ENCODE measurements at places on chromosomes 1 and 21.
A peak's percentile ranks its signal among the peaks of the same experiment; 100 is the strongest.

GRCh38 chr1:16242556-16243214 lies 5.7 kb upstream of the CPLANE2 start:
- no peak for DNase-seq

- DNase-seq, result no peak
Measured at GRCh38 chr21:46051821-46052675, 45.9 kb upstream of the COL6A2 start.

DNA sequence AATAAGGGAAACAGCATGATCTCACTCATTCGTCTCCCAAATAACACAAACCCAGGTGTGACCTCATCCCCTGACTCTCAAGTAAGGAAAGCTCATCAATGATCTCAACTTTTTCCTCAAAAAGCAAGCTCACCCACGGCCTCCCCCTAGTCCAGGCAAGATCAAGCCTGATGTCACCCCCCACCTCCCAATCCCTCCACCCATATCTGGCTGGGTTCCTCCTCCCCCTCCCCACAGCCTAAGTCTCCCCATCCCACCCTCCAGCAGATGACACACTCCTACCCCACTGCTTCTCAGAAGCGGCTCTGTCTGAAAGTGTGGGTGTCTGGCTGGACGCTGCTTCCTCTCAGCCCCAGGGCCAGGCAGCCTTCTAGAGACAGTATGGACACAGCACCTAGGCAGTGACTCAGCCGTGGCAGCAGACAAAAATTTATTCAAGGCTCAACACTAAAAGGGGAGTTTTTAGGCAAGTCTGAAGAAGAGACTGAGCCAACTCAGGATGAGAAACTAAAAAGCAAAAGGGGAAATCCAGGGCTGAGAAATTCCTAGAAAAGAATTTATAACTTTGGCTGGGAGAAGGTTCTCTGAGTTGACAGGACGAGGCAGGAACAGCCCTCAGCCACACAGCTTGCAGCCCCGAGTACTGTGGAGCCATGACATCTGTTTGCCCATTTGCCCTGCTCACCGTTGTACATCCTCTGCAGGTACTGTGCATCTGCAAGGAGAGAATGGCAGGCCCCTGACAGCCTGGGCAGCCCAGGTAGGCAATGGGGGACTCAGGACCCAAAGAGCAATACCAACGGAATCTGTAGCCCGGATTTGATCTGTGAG lies 81.6 kb upstream of the LRRC8D start:
- peak; percentile 70 for DNase-seq

DNA sequence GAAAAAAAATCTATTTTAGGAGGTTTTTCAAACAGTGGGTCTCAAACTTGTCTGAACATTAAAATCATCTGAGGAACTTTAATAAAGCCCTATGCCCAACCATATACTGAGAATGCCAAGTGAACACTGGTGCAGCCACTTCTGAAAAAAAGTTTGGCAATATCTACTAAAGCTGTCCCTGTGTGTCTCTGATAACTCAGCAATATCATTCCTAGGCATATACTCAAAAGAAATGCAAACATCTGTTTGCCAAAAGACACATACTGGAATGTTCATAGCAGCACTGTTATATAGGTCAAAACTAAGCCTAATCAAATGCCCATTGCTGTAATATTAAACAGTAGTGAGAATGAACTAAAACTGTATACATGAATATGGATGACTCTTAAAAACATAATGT lies 74.2 kb upstream of the RGS4 start:
- no peak for DNase-seq

DNA sequence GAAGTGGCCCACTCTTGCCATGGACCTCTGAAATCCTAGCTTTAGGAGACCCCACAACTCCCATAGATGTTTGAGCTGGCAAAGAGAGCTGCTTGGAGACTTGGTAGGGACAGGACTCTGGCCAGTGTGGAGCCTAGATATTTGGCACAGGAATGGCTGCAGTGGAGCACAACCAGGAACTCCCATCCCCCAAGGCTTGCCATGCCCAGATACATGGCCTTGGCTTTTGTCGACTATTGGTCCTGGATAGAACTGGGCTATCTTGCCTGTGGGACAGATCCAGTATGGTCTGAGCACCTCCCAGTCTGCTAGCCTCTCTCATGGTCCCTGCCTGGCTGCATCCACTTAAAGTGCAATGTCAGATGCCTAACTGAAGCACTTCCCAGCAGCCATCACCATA lies 7.8 kb upstream of the GBP2 start:
- no peak for DNase-seq

- no peak for DNase-seq
Measured at GRCh38 chr21:43598416-43599120, 60.7 kb downstream of the HSF2BP start.

GRCh38 chr1:11414926-11415538 lies 63.9 kb upstream of the DISP3 start:
- DNase-seq, result no peak

GRCh38 chr1:108007531-108007930 lies 42.6 kb upstream of the VAV3 start:
- no peak for DNase-seq

- no peak for DNase-seq
Measured at GRCh38 chr1:180489976-180490375, 12.4 kb downstream of the ACBD6 start.

- DNase-seq, result no peak
Measured at GRCh38 chr1:33666616-33667015, 194.2 kb downstream of the ZSCAN20 start.

GRCh38 chr21:43944757-43945156 lies 67.4 kb upstream of the TRAPPC10 start:
- no peak for DNase-seq

GRCh38 chr21:45537746-45538291 lies 4.4 kb downstream of the SLC19A1 start:
- DNase-seq, result peak; percentile 1

DNA sequence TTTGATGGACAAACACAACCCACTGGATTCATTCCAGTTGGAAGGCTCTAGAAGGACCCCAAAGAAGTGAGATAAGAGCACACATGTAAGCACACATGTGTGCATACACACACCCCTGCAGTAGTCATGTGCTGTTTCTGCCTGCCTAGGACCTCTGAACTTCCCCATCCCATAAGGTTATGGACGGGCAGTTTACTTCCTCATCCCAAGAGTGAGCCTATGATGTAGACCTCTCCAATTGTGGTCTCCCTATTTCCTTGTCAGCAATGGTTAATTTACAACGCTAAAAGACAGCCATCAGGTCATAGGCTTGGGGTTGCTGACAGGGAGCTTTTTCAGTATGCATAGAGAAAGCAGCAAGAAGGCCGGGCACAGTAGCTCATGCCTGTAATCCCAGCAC lies 15.4 kb upstream of the ADAR start:
- DNase-seq, result no peak

DNA sequence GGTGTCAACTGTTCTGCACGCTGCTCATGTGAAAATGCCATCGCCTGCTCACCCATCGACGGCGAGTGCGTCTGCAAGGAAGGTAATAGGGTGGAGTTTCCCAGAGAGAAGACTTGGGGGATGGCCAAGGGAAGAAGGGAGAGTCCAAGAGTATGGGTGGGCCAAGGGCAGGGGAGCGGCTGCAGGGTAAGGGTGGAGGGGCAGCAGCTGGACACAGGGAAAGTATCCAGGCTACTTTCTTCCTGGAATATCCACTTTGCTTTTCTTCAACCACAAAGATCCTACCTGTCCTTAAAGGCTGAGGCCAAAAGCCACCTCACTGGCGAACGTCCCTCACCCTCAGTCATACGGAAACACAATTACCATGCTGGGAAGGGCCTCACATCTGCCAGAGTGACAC lies 11.5 kb upstream of the LRRC71 start:
- no peak for DNase-seq

DNA sequence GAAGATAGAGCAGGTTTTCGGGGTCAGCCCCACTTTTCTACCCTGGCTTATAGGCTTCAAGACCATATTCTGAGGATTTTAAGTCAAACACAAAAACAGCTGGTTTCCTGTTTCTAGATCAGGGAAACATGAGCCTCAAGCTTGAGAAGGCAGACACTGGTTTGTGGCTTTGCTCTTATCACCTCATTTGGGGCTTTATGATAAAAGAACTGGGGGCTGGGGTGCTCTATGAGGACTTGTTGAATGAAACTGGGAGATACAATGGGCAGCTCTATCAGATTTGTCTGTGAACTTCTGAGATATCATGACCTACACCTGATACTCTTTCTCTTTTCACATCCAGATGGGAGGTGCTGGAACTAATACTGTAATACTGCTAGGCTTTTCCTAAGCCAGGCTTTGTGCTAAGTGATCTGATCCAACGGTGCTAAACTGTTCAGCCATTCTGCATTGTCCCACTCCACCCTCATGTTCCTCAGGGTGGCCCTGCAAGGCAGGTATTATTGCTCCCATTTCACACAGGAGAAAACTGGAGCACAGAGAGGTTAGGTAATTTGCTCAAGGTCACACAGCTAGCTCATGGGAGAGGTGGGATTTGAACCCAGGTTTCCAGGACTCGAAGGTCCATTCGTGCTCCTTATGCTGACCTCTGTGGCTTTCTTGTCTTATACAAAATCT lies 6.6 kb downstream of the AJAP1 start:
- DNase-seq, result no peak

DNA sequence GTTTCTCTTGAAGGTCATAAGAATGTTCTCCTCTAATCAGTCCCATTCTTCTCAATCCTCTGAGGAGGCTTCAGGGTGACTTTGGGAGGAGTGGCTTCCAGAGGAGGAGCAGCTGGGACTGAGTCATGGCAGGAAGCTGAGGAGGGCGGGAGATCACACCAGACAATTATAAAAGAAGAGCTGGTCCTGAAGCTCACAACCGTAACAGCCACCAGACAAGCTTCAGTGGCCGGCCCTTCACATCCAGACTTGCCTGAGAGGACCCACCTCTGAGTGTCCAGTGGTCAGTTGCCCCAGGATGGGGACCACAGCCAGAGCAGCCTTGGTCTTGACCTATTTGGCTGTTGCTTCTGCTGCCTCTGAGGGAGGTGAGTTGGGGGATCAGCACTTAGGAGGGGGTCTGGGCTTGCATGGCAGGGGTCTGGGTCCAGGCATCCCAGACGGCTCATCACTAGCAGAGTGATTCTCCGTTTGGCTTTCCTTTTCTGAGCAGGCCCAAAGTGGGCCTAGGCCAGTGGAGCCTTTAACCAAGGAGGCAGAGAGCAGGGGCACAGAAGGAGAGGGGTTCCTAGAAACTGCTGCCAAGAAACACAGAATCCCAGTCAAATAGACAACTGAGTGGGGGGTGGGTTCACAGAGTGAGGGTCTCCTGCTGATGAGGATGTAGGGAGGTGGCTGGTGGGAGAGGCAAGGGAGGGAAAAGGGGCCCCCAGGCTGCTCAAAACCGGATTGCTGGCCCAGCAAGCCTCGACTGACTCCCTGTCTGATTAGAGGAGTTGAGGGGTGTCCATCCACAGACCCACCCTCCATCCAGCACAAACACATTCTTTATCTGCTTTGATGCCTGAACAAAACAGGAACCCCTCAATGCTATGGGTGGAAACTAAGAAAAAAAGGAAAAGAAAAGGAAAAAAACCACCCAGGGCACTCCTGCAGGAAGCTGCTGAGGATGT lies at the start of gene ECM1:
Gene ECM1, plus strand, starts transcription at position 198 of the 953 bp plus-strand sequence. Its CDS starts 101 bp downstream, at position 299.
- DNase-seq, result no peak

- DNase-seq, result no peak
Measured at GRCh38 chr1:178311164-178311563, 185.6 kb downstream of the CLEC20A start.

DNA sequence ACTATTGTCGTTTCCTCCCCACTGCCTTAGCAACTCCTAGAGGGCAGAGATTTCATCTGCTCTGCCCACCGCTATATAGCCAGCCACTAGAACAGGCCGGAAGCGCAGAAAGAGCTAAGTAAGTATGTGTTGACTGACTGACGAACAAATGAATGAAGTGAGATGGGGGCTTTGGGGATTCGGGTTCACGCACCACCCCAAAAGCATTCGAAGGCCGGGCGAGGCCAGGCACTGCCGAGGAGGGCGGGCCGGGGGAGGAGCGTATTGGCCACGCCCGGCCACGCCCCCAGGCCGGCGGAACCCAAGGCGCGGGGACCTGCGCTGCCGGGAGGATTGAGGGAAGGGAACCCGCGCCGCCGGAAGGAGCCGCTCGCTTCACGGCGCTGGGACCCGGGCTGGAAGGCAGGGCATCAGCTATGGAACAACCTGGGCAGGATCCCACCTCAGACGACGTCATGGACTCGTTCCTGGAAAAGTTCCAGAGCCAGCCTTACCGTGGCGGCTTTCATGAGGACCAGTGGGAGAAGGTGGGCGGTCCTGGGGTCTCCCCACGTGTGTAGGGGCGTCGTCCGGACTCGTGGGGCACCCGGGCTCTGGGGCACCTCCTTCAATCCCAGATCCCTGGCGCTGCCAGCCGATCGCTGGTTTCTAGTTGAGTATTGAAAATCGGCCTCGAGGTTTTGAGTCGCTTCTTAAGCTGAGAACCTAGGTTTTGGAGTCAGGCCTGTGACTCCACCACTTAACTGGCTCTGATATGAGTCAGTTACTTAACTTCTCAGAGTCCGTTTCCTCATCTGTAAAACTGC lies at the start of gene TTC4:
Gene TTC4, plus strand, starts transcription at position 369 of the 806 bp plus-strand sequence. Its CDS starts 48 bp downstream, at position 417.
- DNase-seq, result peak; percentile 88

GRCh38 chr21:34826836-34827235 lies 158.0 kb downstream of the CLIC6 start:
- DNase-seq, result no peak

- DNase-seq, result no peak
Measured at GRCh38 chr1:12032161-12032621, 12.9 kb downstream of the MIIP start.

DNA sequence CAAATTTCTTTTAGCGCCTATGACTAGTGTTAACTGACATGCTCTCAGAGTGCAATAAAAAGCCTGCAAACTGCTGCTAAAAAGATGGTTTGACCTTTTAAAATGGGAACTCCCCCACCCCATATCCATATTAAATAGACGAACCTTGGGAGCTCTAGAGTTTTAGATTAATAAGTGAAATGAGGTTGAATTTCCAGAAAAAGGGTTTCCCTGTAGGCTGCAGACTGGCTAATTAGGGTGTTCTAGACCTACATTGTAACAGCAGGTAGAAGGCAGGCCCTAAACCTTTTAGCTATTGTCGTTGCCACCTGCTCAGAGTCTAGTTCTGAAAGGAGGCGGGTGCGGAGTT lies 2.2 kb downstream of the FAM78B start:
- no peak for DNase-seq

- no peak for DNase-seq
Measured at GRCh38 chr1:110736900-110737605, 62.3 kb upstream of the KCNA3 start.

DNA sequence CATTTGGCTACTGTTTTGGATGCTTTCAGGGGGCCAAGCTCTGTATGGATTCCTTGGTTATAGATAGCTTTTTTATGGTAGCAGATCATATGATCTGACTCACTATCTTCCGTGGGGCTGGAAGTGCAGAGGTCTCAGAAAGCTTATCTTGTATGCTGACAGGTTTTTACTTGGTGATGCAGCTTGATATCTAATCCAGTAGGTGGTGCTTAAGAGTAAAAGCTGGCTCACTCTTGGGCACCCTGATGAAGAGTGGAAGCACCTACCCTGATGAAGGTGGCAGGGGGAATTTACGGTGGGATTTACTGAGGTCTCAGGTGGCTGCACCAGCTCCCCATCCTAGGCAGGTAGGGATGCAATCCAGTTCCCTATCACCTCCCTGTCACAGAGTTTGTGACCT lies 151.2 kb downstream of the PTBP2 start:
- DNase-seq, result no peak

DNA sequence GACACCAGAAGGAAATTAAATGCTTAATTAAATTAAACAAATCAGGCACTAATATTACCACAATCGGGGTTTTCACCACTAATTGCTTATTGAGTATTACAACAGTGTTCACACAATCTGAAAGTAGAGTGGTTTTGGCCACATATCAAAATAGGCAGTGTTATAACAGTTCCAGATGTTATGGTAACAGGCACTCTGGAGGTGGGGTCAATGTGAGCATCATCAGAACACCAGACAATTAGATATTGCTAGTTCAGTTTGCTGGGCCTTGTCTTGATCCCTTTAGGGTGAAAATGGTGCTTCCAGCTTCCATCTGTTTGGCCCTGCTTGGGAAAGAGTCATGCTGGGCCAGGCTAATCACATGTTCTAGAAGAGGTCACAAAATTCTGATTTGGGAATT lies 14.5 kb upstream of the DDAH1 start:
- DNase-seq, result no peak

Data from stimulated activated CD4-positive, alpha-beta T cell treated with anti-CD3 and anti-CD28 coated beads, Interleukin-15, amount 100 ng/mL, for 24 hours (primary cell).